Heart right ventricle (tissue), 16 donors: ENCODE measurements at places on chromosomes 12 and 14.

GRCh38 chr12:47777741-47778558 lies 4.9 kb downstream of the SLC48A1 start:
- DNase-seq: no peak

DNA sequence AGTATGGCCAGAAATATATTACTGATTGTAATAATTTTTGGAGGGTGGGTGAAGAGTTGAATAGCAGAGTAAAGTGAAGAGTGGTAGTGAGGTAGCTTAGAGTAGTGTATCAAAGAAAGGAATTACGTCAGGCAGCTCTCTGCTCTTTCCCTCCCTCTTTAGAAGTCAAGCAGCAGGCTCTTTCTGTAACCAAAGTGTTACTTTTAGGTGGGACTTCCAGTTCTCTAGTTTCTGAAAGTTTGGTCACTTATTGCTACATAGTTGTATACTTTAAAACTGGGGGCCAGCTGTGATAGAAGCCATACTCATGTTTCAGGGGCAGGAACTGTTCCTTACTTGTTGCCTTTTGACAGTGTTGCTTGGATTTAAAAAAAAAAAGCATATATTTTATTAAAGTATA lies 30.6 kb downstream of the ATF7IP start:
- no peak for DNase-seq

DNA sequence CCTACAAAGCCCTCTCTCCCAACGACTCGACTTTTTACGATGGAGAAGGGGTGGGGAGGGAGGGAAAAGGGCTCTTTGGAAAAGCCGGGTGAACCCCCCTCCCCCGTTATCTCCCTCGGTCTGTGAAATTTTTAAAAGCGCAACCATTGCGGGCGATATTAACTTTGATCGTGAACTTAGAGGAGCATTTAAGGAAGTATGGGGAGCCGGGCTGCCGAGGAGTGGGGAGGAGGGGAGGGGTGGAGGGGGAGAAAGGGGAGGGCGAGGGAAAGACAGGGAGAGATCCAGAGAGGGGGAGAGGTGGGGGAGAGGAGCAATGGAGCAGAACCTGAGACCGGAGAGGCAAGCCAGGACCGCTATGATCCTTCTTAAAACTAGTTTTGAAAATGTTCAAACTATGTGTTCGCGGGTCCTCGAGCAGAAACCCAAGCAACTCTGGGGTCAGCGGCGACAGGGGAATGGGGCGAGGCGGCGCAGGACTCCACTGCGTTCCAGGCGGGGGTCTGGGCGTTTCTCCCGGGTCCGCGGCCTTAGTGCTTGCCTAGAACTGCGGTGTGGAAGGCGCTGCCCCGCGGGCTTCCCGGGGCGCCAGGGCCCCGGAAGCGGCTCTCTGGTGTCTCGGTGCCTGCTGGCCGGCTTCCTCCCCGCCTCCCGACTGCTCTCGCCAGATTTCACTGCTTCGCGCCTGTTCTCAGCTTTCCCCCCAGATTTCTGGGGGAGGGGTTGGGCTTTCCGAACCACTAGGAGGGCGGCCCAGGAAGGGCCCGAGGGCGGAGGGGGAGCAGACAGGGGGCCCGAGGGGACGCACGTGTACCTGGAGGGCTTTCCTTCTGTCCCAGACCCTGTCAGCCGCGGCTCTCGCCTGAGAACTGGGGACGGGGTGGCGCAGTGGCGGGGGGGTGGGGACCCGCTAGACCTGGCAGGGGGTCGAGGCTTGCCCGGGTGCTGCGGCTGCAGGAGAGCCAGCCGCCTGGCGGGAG lies at the start of gene HOTAIR:
TSS of gene HOTAIR (minus strand) at position 871 of the 980 bp plus-strand sequence.
- DNase-seq: no peak

- no peak for DNase-seq
These were observed 6.6 kb downstream of the POMT2 start for GRCh38 chr14:77314043-77314442.

DNA sequence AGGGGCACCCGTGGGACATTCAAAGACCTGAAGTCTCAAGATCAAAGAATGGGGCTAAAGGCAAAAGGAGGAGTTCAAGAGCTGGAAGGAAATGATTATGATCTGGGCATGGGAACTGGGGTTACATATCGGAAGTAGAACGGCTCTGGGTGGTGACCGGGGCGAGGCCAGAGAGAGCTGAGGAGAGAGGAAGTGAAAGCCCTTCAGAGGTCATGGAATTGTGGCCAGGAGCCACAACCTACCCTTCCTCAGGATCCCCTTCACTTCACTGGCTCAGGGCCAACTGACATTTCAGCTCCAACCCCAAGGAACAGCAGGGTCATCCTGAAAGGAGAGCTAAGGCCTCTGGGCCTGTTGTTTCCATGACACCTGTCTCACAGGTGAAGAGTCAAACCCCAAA lies 57.8 kb downstream of the GALNT16 start:
- no peak for DNase-seq

DNA sequence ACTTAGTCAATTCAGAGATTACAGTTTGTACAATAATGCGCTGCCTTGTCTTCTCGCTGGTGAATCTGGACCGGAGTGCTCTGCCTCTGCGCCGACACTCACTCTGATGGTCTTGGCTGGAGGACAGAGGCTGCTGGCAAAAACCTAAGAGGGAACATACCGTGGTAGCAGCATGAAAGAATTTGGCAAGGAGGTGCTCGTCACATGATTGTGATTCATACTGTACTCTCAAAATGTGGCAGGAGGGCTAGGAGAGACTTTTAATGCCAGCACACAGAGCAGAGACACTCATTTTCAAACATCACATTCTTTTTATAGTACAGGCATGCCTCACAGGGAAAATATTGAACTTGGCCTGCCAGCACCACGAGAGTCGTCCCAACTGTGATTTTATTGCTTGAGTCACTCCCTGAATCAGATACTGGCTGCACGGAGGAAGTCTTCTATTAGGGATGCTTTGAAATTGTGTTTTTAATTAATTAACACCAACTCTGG lies 67.8 kb downstream of the HMGA2 start:
- peak; percentile 56 for DNase-seq

DNA sequence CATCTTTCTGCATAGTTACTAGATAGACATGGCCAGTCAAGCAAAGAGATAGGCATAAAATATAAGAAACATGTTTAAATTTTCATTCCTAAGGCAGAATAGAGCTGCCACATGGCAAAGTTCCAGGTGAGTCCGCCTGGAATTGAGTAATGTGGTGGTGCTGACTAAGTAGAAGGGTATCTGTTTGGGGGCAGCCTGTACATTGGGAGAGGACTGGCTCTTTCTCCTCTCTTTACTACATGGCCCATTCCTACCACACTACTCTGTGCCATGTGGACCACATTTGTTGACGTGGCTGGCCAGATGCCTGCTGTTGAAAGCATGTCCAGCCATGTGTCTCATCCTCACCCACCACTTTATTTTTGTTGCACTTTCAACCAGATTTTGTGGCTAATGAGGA lies 354.0 kb downstream of the ETNK1 start:
- DNase-seq: no peak

DNA sequence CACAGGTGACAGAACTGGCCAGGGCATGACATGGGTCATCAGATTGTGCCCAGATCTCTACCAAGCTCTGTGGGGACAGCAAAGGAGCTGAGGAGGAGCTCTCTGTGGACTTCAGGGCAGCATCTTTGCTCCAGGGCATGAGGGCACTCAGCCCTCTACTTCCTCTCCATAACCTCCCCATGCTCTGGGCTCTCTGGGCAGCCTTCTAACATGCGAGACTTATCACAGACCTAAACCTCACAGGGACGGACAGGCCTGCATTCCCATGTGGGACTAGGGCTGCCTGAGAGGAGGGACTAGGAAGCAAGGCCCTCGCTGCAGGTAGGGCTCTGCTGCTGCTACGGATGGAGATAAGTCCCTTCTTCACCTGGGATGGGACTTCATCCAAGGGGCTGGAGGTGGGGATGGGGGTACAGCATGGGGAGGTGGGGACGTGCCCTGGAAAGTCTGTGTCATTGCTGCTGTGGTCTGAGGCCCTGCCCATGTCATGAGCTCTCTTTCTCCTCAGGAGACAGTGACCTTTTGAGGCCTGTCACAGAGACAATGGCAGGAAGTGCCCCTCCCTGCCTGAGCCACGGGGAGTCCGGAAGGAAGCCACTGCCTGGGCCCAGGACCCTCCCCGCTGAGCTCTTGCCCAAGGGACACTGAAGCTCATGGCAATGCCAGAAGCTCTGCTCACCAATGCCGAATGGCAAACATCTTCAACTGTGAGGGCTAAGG lies 44.1 kb downstream of the PITPNM2 start:
- DNase-seq: no peak

DNA sequence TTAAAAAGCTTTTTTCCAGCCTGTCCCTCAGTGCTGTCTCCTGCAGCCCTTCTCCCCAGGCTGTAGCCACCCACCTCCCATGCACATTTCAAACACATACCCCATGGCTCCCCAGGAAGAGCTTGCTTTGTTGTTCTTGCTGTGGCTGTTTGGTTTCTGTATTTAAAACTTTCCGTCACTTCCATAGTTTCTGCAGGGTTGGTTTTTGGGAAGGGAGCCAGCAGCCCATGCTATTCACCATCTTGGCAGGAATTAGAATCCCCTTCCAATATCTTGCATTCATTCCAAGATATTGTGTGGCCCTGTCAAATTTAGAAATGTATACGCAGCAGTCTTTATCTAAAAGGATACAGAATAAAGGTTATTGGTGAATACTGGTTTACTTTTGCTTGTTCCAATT lies 29.6 kb downstream of the CFAP251 start:
- no peak for DNase-seq

DNA sequence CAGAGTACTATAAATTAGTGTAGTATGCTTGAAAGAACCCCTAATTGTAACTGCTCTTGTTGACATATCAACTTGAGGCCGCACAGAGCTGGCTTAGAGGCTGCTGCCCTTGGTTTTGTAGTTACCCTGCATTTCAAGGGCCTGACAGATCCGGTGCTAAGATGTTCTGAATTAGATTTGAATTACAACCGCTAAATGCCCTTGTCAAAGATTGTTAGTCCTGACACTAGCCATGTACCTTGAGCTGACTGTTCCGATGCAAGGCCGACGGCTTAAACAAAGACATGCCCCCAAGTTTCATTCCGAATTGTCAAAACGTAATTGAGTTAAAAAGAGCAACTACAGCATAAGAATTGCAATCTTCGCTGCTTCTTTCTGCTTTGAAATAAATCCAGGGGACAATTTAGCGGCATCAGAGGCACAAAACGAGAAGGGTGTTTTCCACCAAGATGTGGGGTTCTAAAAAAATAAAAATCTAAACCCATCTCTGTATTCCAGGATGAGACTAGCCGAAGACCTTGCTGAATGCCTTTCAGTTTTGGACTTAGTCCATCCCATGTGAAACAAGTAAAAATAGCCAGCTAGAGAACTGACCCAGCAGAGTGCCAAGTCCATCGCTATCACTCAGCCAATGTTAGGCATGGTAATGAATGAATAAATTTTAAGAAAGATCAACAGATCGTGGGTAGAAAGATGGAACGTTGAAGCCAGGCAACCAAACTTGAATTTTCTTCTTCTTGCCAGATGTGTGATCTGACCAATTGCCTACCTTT lies 148.7 kb downstream of the DICER1 start:
- peak; percentile 15 for DNase-seq

DNA sequence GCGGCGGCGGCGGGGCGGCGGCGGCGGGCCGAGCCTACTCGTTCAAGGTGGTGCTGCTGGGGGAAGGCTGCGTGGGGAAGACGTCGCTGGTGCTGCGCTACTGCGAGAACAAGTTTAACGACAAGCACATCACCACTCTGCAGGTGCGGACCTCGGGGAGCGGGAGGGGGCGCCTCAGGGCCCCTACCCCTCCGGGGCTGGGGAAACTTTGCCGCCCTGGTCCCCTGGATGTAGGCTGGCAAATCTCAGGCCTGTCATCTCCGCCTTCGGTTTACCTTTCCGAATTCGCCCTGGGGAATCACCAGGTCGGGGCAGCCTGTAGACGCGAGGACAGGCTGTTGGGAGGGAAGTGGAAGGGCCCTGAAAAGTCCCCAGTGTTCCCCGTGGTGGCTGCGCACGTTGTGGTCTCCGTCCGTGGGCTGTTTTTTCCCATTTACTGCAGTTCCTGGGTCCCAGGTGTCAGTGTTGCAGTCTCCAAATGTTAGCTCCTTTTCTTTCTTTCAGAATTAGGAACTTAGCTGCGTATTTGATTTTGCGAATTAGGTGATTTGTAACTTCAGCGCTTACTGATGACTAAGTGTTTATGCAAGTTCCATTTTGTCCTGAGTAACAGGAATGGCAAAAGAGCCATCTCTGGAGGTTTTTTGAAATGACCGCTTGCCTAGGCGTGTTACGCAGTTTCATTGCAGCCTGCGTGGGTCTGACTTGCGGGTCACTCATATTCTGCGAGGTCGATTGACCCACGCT lies 656 bp downstream of the RAB21 start:
- peak; percentile 30 for DNase-seq

GRCh38 chr14:95255487-95255886 lies 64.2 kb downstream of the CLMN start:
- peak; percentile 59 for DNase-seq

DNA sequence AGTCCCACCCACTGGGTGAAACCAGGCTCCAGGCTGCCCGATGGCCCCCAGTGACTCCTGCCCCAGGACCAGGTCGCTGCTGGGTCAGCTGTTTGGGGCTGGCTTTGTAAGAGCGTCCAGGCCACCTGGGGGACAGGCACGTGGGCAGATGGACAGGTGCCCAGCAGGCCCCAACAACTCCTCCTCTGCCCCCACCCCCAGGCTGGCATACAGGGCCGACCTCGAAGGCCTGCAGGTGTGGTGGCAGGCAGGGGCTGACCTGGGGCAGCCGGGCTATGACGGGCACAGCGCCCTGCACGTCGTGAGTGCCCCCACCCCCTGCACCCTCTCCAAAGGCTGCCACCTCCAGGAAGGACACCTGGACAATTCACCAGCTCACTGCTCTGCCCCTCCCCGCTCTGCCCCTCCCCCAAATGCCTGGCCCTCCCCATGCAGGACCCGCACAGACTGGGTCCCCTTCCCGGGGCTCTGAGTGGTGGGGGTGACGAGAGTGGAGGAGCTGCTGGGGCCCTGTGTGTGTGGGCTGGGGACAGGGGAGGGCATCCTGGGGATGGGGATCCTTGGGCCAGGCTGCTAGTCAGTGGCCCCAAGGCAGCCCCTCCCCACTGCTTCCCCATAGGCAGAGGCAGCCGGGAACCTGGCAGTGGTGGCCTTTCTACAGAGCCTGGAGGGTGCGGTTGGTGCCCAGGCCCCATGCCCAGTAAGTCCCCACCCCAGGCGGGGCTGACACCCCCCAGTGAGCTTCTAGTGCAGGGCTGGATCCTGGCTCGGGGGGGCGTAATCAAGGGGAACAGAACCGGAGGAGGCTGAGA lies 26.0 kb downstream of the ASPG start:
- no peak for DNase-seq

- DNase-seq: no peak
These were observed 18.8 kb downstream of the TTC7B start for GRCh38 chr14:90797451-90797850.
